ENCODE measurements at places on chromosomes 13 and 19. TPM values are rescaled to one million over a fixed set of nuclear protein-coding genes. Genes with fewer than 3 reads are reported as not detected.

Gene CASP14
- polyA plus RNA-seq: not detected

DNA sequence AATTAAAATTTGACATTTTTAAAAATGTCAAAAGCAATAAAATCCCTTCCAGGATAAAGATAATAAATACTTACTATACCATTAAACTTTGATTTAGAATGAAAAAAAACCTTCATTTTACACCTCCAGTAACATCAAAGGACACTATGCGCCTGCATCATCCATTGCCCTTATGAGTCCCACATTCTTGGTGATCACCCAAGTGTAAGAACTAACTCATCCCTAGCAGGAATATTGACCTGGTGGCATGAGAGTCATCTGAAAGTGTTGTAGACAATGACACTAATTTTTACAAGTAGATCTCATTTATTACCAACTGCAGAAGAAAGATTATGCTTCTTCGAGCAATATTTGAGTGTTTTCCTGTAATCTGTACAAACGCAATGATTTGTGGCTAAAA lies 1128.9 kb downstream of the EFNB2 start:
- no peak for DNase-seq

- no peak for DNase-seq
Observed at GRCh38 chr13:20901668-20902437, 693 bp downstream of the XPO4 start.

GRCh38 chr13:39565036-39565949 lies 37.7 kb downstream of the LHFPL6 start:
- no peak for DNase-seq

- DNase-seq: peak; percentile 92
Observed at GRCh38 chr19:36152352-36153091, at the start of gene COX7A1. COX7A1 (minus strand) TSS chr19:36152447; CDS start chr19:36152407, 40 bp downstream.
